Cardiac muscle cell (in vitro differentiated cells and primary cell): ENCODE measurements at places on chromosomes 1 and 21. TPM values are rescaled to one million over a fixed set of nuclear protein-coding genes. Genes with fewer than 3 reads are reported as not detected.

The MEX3A gene
- polyA plus RNA-seq = 17.2 and 24.8 TPM in 2 replicates

GRCh38 chr1:12113433-12114339 lies 50.6 kb downstream of the TNFRSF8 start:
- DNase-seq = no peak

GRCh38 chr1:176880955-176881595 lies 283.4 kb downstream of the ASTN1 start:
- DNase-seq = peak; percentile 93

DNA sequence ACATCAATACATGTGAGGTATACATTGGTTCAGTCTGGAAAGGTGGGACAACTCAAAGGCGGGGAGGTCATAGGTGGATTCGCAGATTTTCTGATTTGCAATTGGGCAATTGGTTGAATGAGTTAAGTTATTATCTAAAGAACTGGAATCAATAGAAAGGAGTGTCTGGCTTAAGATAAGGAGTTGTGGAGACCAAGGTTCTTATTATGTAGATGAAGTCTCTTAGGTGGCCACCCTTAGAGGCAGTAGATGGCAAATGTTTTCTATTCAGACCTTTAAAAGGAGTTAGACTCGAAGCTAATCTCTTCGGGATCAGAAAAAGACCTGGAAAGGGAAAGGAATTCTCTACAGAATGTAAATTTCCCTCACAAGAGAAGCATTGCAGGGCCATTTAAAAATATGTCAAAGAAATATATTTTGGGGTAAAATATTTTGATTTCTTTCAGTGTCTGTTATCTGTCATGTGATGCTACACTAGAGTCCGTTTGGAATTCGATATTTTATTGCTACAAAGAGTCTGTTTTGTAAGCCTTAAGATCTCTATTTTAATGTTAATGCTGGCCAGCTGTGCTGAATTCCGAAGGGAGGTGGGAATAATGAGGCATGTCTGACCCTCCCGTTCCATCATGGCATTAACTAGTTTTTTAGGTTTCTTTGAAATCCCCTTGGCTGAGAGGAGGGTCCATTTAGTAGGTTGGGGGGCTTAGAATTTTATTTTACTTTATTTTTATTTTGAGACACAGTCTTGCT lies 265.1 kb downstream of the PTPRU start:
- no peak for DNase-seq
